ENCODE measurements at places on chromosomes 4 and X. TPM values are rescaled to one million over a fixed set of nuclear protein-coding genes. Genes with fewer than 3 reads are reported as not detected.

Gene UGT2B10
- total RNA-seq = not detected

DNA sequence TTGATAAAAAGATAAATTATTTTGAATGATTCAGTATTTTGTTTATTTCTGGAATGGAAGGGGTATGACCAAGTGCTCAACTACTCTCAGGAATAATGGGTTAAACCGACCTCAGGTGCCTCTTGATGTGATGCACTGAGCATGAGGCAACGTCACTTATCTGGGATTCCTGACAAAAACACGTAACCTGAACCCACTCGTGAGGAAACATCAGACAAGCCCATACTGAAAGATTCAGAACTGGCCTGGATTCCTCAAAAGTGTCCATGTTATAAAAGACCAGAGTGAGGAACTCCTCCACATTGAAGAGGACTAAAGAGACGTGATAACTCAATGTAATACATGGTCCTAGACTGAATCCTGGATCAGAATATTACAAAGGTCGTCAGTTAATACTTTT, 144.0 kb downstream of the FNIP2 start:
- H3K4me3 ChIP-seq = no peak overlapping the region
- no peak overlapping the region for H3K27ac ChIP-seq
- peaks cover 2% of the 10 kb centered on the region for H3K36me3 ChIP-seq
- no peaks in the 10 kb centered on the region for H3K4me1 ChIP-seq
- no peaks in the 10 kb centered on the region for H3K27me3 ChIP-seq

GRCh38 chr4:99038213-99038612, 42.7 kb downstream of the METAP1 start:
- H3K36me3 ChIP-seq = peaks cover 48% of the 10 kb centered on the region
- no peak overlapping the region for H3K4me3 ChIP-seq
- no peaks in the 10 kb centered on the region for H3K27me3 ChIP-seq

GRCh38 chrX:143853488-143853887, 30.4 kb upstream of the UBE2NL start:
- H3K27me3 ChIP-seq = no peaks in the 10 kb centered on the region
- DNase-seq = no peak
- no peak overlapping the region for H3K4me3 ChIP-seq

DNA sequence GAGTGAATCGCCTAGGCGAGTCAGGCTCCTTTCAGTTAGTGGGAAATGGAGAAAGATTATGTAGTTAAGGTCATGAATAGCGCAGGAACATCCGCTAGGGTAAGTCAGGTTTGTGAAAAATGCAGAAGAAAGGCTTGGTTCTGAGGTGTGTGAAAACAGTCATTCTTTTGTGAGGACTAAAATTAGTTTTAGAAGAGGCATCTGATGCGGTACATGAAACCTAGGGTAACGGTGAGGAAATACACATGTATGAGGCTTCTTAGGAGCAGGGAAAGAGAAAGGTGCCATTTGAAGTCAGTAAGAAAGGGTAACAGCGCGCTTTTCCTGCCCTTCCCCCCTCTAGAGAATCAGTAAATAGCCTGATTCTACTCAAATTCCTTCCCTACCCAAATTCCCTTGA, 570 bp upstream of the RNF128 start:
- H3K27me3 ChIP-seq = peaks cover 81% of the 10 kb centered on the region
- H3K4me3 ChIP-seq = peak overlapping the region; percentile 77
- peaks cover 9% of the 10 kb centered on the region for H3K4me1 ChIP-seq
